Activated T-helper 1 cell treated with anti-CD3 and anti-CD28 coated beads, Interleukin-12 subunit alpha, Interleukin-12 subunit beta, Interleukin-2, Interleukin-4 antibody, amounts not matched to agents 30 ng/mL and 10 ng/mL and 1 ng/mL, durations not matched to agents 14 hours and 24 hours and 36 hours (primary cell): ENCODE measurements at places on chromosomes 4 and X.

DNA sequence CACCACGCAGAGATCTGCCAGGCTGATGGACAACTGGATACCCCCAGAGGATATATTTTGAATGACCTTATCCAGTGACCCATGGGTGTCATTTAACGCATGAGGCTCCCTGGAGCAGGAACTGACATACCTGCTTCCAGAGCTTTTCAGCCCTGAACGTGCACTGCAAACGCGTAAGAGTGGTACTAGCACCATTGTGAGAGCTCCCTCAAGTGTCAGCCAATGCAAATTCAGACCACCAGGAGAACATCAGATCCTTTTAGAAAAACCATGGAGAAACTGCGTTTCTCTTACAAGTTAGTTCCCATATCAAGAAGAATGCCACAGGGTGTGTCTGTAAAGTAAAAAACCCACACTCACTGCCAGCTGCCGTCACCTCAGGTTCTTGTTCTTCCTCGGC is 7.3 kb downstream of the TREX2 start:
- H3K27ac ChIP-seq, result no peak overlapping the region
- H3K4me3 ChIP-seq, result no peak overlapping the region
- H3K36me3 ChIP-seq, result no peaks in the 10 kb centered on the region
- no peaks in the 10 kb centered on the region for H3K4me1 ChIP-seq
- H3K27me3 ChIP-seq, result peaks cover 3% of the 10 kb centered on the region
- no peak for DNase-seq

DNA sequence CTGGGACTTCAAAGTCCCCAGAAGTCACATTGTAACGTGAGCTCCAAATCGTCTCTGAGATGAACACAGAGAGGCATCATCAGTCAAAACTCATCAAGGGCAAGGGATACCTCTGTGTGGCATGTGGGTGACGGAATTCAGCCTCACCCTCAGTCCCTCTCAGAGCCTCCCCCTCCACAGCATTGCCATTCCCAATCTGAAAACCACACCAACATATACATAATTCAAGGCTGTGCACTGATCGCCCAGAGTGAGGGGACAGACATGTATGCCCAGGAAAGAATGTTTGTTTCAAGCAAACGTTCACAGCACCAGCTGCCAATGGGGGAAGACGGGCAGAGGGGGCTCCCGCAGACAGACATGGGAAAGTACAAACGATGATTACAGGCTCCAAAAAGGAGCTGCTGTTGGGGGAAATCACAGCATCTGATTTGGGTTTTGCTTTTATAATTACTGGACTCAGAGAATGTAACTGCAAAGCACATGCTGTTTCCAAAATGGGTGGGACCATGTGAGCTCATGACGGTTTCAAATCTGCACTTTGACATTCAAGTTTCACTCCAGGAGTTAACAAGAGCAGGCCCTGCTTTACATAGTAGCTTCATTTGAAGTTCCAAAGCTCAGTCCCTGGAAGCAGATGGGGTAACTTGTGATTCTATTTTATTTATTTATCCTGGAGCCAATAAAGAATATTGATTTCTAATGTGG is 88.3 kb downstream of the CLCN4 start:
- no peak for DNase-seq
- no peaks in the 10 kb centered on the region for H3K27me3 ChIP-seq
- H3K4me1 ChIP-seq, result no peaks in the 10 kb centered on the region

DNA sequence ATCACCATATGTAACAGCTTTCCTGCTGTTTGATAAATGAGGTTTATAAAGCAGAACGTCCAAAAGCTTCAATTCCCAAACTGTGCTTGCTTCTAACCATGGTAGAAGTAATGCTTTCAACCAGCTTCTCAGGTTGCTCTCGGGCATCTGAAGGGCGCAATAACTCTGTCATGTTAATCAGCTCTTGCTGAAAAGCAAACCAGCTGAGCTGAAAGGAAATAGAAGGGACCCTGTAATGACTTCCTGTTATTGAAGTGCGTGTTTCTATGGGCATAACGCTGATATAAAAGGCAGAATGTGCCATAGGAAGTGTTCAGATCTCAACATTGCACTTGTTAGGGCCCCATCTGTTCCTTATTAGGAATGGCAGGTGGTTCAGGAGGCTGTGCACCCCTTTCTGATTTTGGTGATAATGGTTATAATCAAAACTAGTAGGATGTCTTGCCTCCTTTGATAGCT is 21.2 kb downstream of the HERC3 start:
- peaks cover 61% of the 10 kb centered on the region for H3K4me1 ChIP-seq
- H3K27me3 ChIP-seq, result no peaks in the 10 kb centered on the region
- H3K27ac ChIP-seq, result peak overlapping the region; percentile 77

- no peak overlapping the region for H3K4me3 ChIP-seq
- no peaks in the 10 kb centered on the region for H3K36me3 ChIP-seq
- H3K4me1 ChIP-seq, result no peaks in the 10 kb centered on the region
- DNase-seq, result no peak
- H3K27ac ChIP-seq, result no peak overlapping the region
- no peaks in the 10 kb centered on the region for H3K27me3 ChIP-seq
Observed at GRCh38 chrX:38848671-38849455, 47.6 kb downstream of the MID1IP1 start.

- H3K4me3 ChIP-seq, result no peak overlapping the region
- peaks cover 5% of the 10 kb centered on the region for H3K36me3 ChIP-seq
- no peak overlapping the region for H3K27ac ChIP-seq
- peaks cover 34% of the 10 kb centered on the region for H3K4me1 ChIP-seq
- DNase-seq, result no peak
Observed at GRCh38 chrX:65877953-65878352, 161.9 kb downstream of the VSIG4 start.

DNA sequence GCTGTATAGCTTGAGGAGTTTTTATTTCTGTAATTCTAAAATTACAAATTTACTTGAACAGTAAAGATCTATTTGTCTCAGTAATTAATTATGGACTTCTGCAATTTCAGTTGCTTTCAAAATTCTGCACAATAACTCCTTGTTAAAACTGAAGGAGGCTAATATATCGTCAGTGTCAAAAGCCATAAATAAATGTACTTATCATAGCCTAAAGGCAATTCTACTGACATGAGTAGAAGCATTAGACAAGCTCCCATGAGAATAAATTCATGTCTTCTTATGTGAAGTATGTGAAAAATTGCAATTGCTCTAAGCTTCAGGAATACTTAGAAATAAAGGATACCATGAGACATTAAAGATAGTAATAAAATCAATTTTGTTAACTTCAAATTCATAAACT is 381.2 kb upstream of the PCDH10 start:
- no peak overlapping the region for H3K4me3 ChIP-seq
- no peak overlapping the region for H3K27ac ChIP-seq
- H3K4me1 ChIP-seq, result no peaks in the 10 kb centered on the region
- DNase-seq, result no peak
- H3K27me3 ChIP-seq, result no peaks in the 10 kb centered on the region
- H3K36me3 ChIP-seq, result no peaks in the 10 kb centered on the region

DNA sequence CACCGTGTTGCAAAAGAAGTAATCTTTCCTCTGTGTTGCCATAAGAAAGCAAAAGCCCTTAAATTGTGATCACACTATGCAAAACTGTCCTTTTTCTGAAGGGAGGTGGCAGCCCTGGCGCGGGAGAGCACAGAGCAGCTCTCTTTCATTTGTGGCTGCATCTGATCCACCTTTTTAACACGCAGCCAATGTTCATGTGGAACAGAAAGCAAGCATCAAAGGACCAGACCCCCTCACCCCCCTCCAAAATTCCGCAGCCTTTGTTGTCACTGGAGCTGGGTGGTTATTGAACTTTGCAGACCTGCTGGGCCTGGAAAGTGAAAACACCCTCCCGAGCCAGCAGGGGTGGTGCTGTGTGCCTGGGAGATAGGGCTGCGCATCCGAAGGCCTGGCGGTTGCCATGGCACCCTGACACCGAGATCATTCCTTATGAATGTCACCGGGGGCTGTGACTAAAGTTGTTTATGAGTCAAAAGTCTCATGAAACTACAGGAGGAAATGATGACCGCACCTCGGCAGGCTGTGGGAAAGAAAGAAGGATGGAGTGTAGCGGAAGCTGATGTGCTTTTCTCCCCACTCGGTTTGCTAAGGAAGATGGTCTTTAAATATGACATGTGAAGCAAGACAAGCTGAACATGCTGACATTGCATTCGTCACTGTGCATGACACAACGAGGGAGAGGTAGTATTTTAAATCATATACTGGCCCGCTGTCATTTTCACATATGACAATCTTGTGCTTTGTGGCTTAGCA is 367.4 kb downstream of the UNC5C start:
- H3K36me3 ChIP-seq, result no peaks in the 10 kb centered on the region
- no peak overlapping the region for H3K27ac ChIP-seq
- H3K4me3 ChIP-seq, result no peak overlapping the region
- no peak for DNase-seq
- H3K27me3 ChIP-seq, result peaks cover 3% of the 10 kb centered on the region
- no peaks in the 10 kb centered on the region for H3K4me1 ChIP-seq

- peaks cover 43% of the 10 kb centered on the region for H3K36me3 ChIP-seq
- H3K27ac ChIP-seq, result peak overlapping the region; percentile 69
- no peaks in the 10 kb centered on the region for H3K27me3 ChIP-seq
- H3K4me1 ChIP-seq, result peaks cover 38% of the 10 kb centered on the region
- peak overlapping the region; percentile 75 for H3K4me3 ChIP-seq
Observed at GRCh38 chr4:2666722-2667247, 89.4 kb downstream of the TNIP2 start.

DNA sequence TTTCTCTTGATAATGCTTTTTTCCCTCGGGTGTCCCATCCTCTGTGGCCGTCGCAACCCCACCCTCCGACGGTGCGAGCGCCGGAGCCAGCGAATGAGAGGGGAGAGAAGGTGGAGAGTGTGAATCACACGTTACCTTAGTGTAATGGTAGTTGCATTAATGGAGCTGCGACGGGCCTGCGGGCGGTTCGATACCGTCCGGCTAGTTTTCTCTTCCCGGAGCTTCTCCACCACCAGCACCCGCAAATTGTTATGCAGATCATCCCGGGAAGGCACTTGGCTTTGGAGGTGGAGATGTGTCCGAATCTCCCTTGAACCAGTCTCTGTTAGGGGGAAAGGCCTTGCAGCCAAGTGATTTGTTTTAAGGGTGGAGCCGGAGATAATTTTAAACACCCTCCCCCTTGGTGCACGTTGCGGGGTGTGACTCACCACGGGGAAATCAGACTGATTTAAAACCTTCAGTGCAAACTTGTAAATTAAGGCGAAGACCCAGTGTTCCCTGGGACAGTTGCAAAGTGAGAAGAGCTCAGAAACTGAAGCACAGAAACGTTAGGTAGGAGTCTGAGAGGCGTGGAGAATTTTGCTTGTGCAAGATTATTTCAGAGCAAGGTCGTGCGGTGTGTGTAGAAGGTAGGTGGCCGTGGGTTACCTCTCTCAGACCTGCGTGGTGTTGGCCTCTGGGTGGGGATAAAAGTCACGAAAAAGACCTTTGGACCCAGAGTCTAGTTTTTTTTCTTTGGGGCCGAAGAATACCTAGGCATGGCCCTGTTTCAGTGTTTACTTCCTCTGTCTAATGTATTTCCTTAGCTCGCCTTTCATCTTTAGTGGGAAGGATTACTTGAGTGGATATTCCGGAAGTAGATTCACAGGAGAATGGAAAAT is 1.3 kb downstream of the AFF1 start:
- peak; percentile 72 for DNase-seq
- H3K36me3 ChIP-seq, result peaks cover 1% of the 10 kb centered on the region
- H3K4me3 ChIP-seq, result peak overlapping the region; percentile 89
- peak overlapping the region; percentile 97 for H3K27ac ChIP-seq
- no peaks in the 10 kb centered on the region for H3K27me3 ChIP-seq
- H3K4me1 ChIP-seq, result peaks cover 55% of the 10 kb centered on the region

GRCh38 chrX:121221322-121221977 is 174.0 kb downstream of the GLUD2 start:
- H3K27ac ChIP-seq, result no peak overlapping the region
- H3K27me3 ChIP-seq, result no peaks in the 10 kb centered on the region
- H3K4me3 ChIP-seq, result no peak overlapping the region
- no peak for DNase-seq
- no peaks in the 10 kb centered on the region for H3K36me3 ChIP-seq

DNA sequence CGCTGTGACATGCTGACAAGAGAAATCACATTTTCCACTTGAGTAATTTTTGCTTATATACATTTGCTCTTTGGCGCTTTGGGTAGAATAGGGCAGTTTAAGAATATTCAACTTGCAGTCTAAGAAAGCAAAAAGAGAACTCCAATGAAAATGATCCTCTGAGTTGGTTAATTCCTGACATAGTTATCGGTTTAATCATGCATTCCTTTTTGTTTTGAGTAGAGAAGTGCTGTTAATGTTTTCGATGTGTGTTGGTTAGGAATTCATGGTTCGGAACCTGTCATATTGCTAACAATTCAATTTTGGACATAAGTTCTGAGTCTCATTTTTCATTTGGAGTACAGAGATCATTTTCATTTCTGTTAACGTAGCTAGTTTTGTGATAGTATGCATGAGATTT is 700.6 kb upstream of the PITX2 start:
- no peaks in the 10 kb centered on the region for H3K4me1 ChIP-seq
- H3K27me3 ChIP-seq, result no peaks in the 10 kb centered on the region
- DNase-seq, result no peak

DNA sequence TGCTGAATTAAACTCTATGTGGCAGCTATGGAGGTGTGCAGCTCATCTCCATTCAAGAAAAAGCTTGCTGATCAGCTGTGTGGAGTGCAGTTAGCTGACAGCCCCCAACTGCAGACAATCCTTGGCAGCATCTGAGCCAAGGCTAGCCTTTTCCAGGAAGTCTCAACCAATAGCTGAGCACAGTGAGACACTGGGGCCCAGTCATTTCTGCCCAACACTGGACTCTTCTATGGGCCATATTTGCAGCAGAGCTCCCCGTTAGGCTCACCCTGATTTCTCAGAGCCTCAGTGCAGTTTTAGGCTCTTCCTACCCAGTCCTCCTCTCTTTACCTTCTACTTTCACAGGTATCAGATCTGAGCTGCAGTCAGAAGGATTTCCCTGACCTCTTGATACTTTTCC is 12.9 kb downstream of the DDX53 start:
- no peak for DNase-seq
- no peaks in the 10 kb centered on the region for H3K4me1 ChIP-seq
- no peak overlapping the region for H3K4me3 ChIP-seq
- no peak overlapping the region for H3K27ac ChIP-seq
- no peaks in the 10 kb centered on the region for H3K36me3 ChIP-seq
- no peaks in the 10 kb centered on the region for H3K27me3 ChIP-seq

GRCh38 chr4:102694791-102695190 is 66.0 kb downstream of the MANBA start:
- no peaks in the 10 kb centered on the region for H3K27me3 ChIP-seq
- DNase-seq, result no peak
- H3K27ac ChIP-seq, result no peak overlapping the region
- no peaks in the 10 kb centered on the region for H3K4me1 ChIP-seq

GRCh38 chrX:44144177-44144945 is 171.2 kb upstream of the NDP start:
- H3K36me3 ChIP-seq, result no peaks in the 10 kb centered on the region
- no peak for DNase-seq
- H3K27me3 ChIP-seq, result no peaks in the 10 kb centered on the region
- H3K27ac ChIP-seq, result no peak overlapping the region
- no peak overlapping the region for H3K4me3 ChIP-seq
- H3K4me1 ChIP-seq, result no peaks in the 10 kb centered on the region
